Calu3 (cell line): ENCODE measurements at places on chromosomes 6 and 20.
A peak's percentile ranks its signal among the peaks of the same experiment; 100 is the strongest.

- DNase-seq = no peak
Observed at GRCh38 chr6:139891471-139891870, 517.0 kb upstream of the CITED2 start.

- DNase-seq = no peak
Observed at GRCh38 chr6:47375426-47375825, 65.7 kb upstream of the TNFRSF21 start.

GRCh38 chr20:4444404-4444803, 277.3 kb upstream of the PRND start:
- DNase-seq = no peak

DNA sequence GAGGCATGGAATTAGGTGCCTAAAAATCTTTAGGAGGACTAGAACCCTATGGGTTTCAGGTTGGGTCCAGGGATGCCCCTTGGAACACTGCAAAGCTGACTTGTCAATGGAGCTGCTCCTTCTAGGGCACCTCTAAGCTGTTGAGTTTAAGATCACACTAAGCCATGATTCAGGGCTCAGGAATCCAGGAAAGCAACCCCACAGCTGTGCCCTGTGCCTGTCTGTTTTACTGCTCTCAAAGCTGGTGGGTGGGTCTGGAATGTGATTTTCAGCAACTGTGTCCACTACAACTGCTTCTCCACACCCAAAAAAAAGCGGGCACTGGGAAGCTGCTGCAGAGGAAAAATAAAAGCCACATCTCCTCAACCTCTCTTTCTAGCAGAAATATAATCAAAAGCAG, 310.4 kb upstream of the MOCS1 start:
- no peak for DNase-seq

DNA sequence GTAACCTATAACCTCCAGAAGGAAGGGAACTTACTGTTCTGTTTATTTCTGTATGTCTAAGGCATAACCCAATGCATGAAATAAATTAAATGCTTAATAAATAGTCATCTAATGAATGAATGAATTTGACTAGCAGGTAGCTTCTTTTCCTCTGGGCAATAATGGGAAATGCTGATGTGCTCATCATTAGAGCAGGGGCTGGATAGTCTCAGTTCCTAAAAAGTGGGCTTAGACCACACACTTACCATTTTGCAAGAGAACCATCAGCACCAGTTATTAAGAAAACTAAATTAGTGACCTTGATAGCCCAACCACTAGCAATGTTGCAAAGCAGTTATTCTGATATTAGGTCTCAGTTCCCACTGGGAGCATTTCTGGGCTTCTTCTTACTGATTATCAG, 449.7 kb downstream of the CDC5L start:
- no peak for DNase-seq

DNA sequence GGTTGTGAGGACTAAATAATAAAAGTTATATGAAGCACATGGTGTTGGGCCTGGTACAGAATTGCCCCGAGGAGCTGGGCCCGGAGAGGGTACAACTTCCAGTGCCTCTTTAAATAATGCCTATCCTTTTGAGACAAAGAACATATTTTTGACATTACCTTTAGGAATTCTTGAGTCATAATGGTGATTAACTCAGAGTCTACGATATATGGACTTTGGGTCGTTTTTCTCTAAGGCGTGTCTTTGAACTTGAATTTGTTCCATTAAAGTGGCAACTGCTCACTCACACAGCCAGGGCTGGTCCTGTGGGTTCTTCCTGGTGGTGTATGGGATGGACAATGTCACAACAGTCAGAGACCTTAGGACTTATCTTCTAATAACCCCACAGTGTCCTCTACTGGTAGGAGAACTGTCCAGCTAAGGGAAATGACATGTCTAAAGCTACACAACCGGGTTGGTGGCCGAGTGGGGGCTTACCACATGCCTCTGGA, 106.5 kb downstream of the CDC5L start:
- DNase-seq = peak; percentile 65

DNA sequence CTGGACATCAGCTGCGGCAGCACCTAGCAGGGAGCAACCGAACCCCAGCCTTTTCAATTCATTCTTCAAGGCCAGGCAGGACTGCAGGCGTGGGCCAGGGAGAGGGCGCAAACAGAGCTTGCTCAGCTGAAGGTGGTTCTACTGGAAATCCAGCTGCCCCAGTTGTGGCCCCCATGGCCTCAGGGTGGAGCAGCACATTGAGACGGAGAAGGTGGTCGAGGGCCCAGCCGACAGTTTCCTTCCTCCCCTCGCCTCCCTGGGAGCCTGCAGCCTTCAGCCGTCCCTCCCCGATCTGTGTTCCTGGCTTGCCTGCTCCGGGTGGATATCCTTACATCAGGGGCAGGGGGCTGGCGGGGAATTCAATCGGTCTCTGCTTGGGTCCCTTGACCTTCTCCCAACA, 217.8 kb downstream of the ANKRD60 start:
- DNase-seq = no peak
